Endothelial cell of umbilical vein (primary cell): ENCODE measurements at places on chromosomes 12 and 14. TPM values are rescaled to one million over a fixed set of nuclear protein-coding genes. Genes with fewer than 3 reads are reported as not detected.

NPFF gene
- not detected in 2 replicates for total RNA-seq

LHX5 gene
- not detected in 2 replicates for total RNA-seq

RERGL gene
- total RNA-seq, result not detected in 2 replicates

KLRK1 gene
- not detected in 2 replicates for total RNA-seq

CATSPERB gene
- not detected in 2 replicates for total RNA-seq

FAM186B gene
- total RNA-seq, result 0.21 and 0.33 TPM in 2 replicates

ITGA7 gene
- 0.84 and 1.0 TPM in 2 replicates for total RNA-seq

MMP17 gene
- 10.7 and 10.8 TPM in 2 replicates for total RNA-seq

BATF gene
- total RNA-seq, result not detected in 2 replicates

CCDC63 gene
- not detected in 2 replicates for total RNA-seq

HOXC11 gene
- total RNA-seq, result not detected in 2 replicates

CEBPE gene
- total RNA-seq, result not detected in 2 replicates

IQSEC3 gene
- total RNA-seq, result not detected in 2 replicates

SLC5A8 gene
- total RNA-seq, result not detected in 2 replicates

SIRT4 gene
- 1.2 and 1.4 TPM in 2 replicates for total RNA-seq

ZFHX2 gene
- 2.0 and 2.3 TPM in 2 replicates for total RNA-seq
